ENCODE measurements at places on chromosomes 7 and 10.

GRCh38 chr10:99234791-99235657 lies 628 bp downstream of the HPSE2 start:
- no peak for DNase-seq
- H3K4me3 ChIP-seq, result peak overlapping the region; percentile 61
- H3K4me1 ChIP-seq, result peaks cover 29% of the 10 kb centered on the region
- peaks cover 92% of the 10 kb centered on the region for H3K27me3 ChIP-seq

DNA sequence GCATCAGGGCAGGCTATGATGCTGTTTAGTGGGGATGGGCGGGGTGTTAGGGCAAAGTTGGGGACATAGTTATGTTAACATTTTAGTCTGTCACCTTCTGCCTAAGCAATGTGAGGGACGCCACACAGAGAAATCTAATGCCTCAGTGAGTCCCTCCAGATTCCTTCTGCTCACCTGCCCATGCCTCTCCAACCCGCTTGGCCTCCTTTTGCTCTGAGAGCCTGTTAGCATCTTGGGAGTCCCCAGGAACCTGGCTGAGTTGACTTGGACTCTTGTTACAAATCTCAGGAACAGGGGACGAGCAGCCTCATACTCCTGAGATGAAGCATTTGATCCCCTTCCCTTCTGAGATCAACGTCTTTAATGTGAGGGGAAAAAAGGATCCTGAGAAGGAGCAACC lies 336.8 kb downstream of the CCSER2 start:
- H3K36me3 ChIP-seq, result no peaks in the 10 kb centered on the region
- no peak overlapping the region for H3K27ac ChIP-seq
- H3K4me3 ChIP-seq, result no peak overlapping the region
- DNase-seq, result no peak

- no peaks in the 10 kb centered on the region for H3K36me3 ChIP-seq
- no peak for DNase-seq
- no peaks in the 10 kb centered on the region for H3K4me1 ChIP-seq
- no peak overlapping the region for H3K27ac ChIP-seq
These were observed 47.5 kb downstream of the JAKMIP3 start for GRCh38 chr10:132113206-132113605.

DNA sequence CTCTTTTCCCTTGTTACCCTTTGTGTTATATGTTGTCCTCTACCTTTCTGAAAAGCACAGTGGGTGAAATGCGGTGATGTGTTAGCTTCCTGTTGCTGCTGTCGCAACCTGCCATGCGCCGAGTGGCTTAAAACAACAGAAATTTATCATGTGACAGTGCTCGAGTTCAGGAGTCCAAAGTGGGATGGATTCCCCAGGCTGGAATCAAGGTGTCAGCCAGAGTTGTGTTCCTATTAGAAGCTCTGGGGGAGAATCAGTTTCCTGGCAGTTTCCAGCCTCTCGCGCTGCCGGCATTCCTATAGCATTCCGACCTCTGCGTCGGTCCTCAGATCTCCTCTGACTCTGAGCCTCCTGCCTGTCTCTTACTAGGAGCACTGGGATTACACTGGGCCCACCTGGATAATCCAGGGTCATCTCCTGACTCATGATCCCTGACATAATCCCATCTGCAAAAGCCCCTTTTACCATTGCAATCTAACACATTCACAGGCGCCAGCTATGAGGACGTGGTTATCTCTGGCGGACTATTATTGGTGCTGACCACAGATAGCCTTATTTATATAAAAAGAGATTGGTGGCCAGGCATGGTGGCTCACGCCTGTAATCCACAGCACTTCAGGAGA lies 207.5 kb downstream of the CUX1 start:
- no peak overlapping the region for H3K4me3 ChIP-seq
- H3K36me3 ChIP-seq, result peaks cover 4% of the 10 kb centered on the region
- H3K4me1 ChIP-seq, result peaks cover 25% of the 10 kb centered on the region
- no peak overlapping the region for H3K27ac ChIP-seq
- no peaks in the 10 kb centered on the region for H3K27me3 ChIP-seq
- DNase-seq, result no peak

DNA sequence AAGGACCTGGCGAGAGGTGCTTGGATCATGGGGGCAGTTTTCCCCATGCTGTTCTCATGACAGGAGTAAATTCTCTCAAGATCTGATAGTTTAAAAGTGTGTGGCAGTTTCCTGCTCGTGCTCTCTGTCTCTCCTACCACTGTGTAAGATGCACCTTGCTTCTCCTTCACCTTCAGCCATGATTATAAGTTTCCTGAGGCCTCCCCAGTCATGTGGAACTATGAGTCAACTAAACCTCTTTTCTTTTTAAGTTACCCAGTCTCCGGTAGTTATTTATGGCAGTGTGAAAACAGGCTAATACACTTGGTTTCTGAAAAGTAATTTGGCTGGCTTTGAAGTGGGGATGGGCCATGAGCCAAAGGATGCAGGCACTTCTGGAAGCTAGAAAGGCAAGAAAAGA lies 268.0 kb upstream of the KAT6B start:
- peaks cover 10% of the 10 kb centered on the region for H3K4me1 ChIP-seq
- H3K36me3 ChIP-seq, result peaks cover 19% of the 10 kb centered on the region
- no peak overlapping the region for H3K4me3 ChIP-seq
- H3K27me3 ChIP-seq, result no peaks in the 10 kb centered on the region
- no peak for DNase-seq

GRCh38 chr10:79123547-79123963 lies 54.8 kb downstream of the ZMIZ1 start:
- H3K4me3 ChIP-seq, result no peak overlapping the region
- peaks cover 2% of the 10 kb centered on the region for H3K4me1 ChIP-seq
- no peaks in the 10 kb centered on the region for H3K27me3 ChIP-seq
- H3K36me3 ChIP-seq, result no peaks in the 10 kb centered on the region
- H3K27ac ChIP-seq, result no peak overlapping the region

DNA sequence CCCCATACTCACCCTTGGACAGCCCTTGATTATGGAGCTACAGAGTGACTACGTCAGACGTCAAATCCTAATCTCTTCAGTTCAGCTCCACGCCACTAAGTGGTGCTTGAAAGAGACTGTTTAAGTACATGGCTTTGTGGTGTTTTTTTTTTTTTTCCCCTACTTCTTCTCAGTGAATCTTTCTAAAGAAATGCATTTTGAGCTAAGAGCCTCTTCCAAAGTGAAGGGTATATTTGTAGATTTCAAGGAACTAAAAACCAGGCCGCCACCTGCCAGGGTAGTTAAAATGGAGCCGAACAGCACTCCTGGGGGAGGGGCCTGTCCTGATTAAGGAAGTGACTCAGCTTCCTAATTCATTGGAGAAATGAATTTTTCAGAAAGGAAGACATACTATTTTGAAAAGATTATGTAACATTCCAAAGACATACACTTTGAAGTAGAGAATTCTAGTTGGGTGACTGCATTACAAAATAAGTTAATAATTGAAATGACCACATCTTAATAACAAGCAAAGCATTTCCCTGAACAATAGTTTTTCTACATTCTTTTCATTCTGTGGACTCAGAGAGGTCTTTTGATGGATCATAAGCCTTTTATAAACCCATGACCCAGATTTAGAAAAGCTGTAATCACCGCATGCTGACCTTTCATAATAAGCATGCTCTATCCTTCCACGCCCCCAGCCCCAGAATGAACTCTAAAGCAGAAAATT lies 20.6 kb upstream of the VPS41 start:
- no peak overlapping the region for H3K4me3 ChIP-seq
- no peaks in the 10 kb centered on the region for H3K36me3 ChIP-seq
- no peak for DNase-seq
- H3K27ac ChIP-seq, result no peak overlapping the region
- no peaks in the 10 kb centered on the region for H3K4me1 ChIP-seq
- peaks cover 10% of the 10 kb centered on the region for H3K27me3 ChIP-seq

GRCh38 chr7:2180081-2180480 lies 52.7 kb downstream of the MAD1L1 start:
- peaks cover 11% of the 10 kb centered on the region for H3K36me3 ChIP-seq
- no peak for DNase-seq
- H3K27ac ChIP-seq, result no peak overlapping the region
- peaks cover 3% of the 10 kb centered on the region for H3K4me1 ChIP-seq

DNA sequence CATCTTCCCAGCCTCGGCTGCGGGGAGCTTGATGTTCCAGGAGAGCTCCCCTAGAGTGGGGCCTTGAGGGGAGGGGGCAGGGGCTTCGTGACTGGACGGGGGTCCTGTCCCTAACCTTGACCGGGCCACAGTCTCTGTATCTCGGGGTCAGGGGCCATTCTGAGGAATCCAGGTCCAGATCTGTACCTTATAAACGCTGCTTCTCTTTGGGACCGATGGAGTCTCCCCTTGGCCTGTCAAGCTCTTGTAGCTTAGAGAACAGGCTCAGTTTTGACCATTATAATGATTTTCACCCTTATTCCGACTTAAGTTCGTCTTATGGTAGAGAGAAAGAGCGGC lies 831 bp downstream of the ZKSCAN5 start:
- no peak for DNase-seq
- peaks cover 27% of the 10 kb centered on the region for H3K4me1 ChIP-seq
- H3K4me3 ChIP-seq, result peak overlapping the region; percentile 90
- H3K27me3 ChIP-seq, result no peaks in the 10 kb centered on the region
